Myocyte (in vitro differentiated cells): ENCODE measurements at places on chromosomes 7 and 10. TPM values are rescaled to one million over a fixed set of nuclear protein-coding genes. Genes with fewer than 3 reads are reported as not detected.

TRPV5 gene
- not detected in 2 replicates for total RNA-seq

GRCh38 chr7:107344286-107344685 lies 125.6 kb upstream of the GPR22 start:
- no peak for DNase-seq

DNA sequence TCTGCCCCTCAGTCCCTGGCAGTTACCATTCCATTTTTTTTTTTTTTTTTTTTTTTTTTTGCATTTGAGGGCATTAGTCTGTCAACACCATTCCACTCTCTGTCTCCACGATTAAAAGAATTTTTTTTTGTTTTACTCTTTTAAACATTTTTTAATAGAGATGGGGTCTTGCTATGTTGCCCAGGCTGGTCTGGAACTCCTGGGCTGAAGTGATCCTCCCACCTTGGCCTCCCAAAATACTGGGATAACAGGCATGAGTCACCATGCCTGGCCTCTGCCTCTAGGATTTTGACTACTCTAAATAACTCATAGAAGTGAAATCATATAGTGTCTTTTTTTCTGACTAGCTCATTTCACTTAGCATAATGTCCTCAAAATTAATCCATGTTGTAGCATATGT lies 16.5 kb upstream of the CLDN3 start:
- no peak for DNase-seq

- DNase-seq = no peak
Observed at GRCh38 chr7:143199040-143199439, 15.8 kb downstream of the TAS2R39 start.

GRCh38 chr10:60314069-60314940 lies 75.4 kb downstream of the ANK3 start:
- peak; percentile 40 for DNase-seq
